Naive thymus-derived CD8-positive, alpha-beta T cell (primary cell): ENCODE measurements at places on chromosomes 1 and 21.

DNA sequence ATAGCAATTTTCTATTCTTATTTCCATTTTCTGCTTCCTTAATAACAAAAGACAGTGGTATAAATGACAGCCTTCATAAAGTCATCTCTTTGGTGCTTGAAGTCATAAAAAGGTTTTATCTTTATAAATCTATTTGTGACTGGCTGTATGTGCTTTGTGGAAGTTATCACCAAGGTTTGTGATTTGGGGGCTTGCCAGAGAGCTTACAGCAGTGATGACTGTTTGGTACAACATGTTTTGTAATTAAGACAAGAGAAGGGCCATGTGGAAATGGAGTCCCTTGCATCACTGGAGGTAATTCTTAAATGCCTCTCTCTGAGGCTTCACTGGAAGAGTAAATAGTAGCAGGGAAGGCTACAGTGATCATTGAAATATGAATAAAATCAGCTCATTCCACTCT is 2.7 kb downstream of the SLC35F3 start:
- no peak for DNase-seq

GRCh38 chr1:39940253-39940652 is 14.7 kb upstream of the MFSD2A start:
- no peak for DNase-seq

GRCh38 chr1:23838401-23838866 is 13.2 kb upstream of the HMGCL start:
- peak; percentile 83 for DNase-seq

- no peak for DNase-seq
Measured at GRCh38 chr21:30579346-30579745, 10.9 kb downstream of the KRTAP22-2 start.

DNA sequence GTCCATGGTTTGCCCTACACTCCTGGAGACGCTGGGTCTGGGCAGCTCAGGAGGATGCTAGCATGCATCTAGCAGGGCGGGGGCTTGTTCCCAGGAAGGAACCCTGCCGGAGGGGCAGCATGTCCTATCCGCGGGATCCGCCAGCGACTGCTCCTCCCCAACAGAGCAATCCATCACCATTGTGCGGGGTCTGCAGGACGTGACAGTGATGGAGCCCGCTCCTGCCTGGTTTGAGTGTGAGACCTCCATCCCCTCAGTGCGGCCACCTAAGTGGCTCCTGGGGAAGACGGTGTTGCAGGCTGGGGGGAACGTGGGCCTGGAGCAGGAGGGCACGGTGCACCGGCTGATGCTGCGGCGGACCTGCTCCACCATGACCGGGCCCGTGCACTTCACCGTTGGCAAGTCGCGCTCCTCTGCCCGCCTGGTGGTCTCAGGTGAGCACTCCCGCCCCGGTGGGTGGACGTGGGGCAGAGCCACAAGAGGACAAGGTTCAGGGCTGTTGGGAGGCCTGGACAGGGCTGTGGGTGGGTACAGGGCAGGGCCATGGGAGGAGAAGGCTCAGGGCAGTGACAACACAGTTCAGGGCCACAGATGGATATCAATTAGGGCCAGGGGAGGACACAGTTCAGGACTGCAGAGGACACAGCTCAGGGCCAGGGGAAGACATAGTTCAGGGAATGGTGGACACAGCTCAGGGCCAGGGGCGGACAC is 71.3 kb downstream of the OBSCN start:
- DNase-seq: no peak

- DNase-seq: no peak
Measured at GRCh38 chr1:86288586-86289147, 107.5 kb downstream of the ODF2L start.

DNA sequence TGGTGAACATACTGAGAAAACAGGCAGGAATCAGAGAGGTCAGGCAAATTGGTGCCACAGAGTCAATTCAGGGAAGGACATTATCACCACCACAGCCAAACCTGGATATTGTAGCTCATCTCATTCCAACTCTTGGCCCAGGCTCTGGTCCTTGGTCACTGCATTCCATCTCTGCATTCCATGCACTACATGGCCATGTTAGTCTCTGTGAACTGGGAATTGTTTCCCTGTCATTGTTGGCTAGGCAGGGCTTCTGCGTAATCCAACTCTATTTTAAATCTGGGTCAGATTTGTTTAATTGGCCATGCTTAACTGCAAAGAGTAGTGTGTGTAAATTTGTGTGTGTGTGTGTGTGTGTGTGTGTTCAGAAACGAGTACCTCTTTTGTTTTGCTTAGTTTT is 837.6 kb upstream of the ADAMTS5 start:
- no peak for DNase-seq

DNA sequence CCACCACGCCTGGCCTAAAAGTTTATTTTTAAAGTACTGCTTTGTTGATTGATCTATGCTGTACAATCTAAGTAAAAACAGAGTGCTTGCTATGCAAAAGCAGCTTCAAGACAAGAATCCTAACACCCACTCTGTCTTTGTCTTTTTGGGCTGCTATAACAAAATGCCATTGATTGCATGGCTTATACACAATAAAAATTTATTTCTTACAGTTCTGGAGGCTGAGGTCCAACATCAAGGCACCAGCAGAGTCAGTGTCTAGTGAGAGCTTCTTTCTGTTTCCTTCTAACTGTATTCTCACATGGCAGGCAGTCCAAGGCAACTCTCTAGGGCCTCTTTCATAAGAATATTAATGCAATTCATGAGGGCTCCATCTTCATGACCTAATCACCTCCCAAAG is 63.6 kb upstream of the GJA5 start:
- no peak for DNase-seq

DNA sequence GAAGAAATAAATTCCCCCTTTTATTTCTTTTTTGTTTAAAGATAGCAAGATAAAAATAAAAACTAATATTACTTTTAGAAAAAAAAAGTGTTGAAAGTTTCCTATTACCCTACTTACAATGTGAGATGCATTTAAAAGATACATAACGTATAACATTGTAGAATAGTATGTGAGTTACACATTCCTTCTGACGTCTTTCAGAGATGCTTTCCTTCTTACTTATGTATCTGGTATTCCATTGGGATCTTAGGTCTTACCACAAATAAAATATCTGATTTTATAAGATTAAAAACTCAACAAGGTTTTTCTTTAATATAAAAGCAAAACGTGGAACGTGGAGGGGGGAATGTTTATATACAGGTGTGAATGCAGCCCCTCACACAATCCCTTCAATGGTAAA is 147.2 kb upstream of the ETS2 start:
- DNase-seq: no peak

GRCh38 chr1:8408151-8408839 is 90.4 kb downstream of the SLC45A1 start:
- DNase-seq: no peak

DNA sequence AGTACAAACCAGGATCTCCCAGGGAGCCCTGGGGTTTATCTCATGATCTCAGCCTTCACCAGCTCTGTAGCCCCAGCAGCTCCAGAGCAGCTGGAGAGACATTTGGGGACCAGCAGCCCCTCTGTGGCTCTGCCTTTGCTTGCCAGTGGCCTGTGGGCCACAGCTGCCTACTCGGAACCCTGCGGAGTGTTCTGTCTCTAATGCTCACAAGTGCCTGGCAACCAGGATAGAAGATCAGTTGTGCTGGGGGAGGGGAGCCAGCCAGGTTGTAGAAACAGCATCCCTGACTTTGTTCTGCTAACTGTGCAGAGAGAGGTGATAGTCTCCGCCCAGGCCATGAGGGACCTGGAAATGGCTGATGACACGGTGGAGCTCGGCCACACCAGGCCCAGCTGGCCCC is 50.9 kb upstream of the KCNJ15 start:
- no peak for DNase-seq

- DNase-seq: no peak
Measured at GRCh38 chr1:244050835-244051444, at the start of gene ZBTB18. TSS of gene ZBTB18 (plus strand) at chr1:244051283. CDS start at chr1:244051432, 149 bp downstream.

DNA sequence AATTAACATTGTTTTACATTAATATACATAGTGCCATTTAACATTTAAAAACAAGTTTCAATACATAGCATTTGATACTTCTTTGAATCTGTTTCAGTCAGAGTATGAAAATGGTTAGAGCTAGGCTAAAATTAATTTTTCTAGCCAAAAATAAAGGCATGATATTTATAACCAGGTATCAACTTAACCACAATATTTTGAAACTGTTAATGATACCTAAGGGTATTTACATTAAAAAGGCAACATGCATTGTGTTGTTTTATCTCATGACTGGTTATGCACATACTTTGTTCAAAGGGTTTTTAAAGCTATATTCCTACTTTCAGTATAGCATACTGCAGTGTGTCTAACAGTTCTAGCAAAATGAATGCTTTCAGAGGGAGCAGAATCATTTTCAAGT is 130.0 kb downstream of the HS2ST1 start:
- no peak for DNase-seq

GRCh38 chr1:245541369-245541768 is 386.6 kb downstream of the KIF26B start:
- no peak for DNase-seq

- DNase-seq: no peak
Measured at GRCh38 chr1:244111027-244111426, 59.9 kb downstream of the ZBTB18 start.

DNA sequence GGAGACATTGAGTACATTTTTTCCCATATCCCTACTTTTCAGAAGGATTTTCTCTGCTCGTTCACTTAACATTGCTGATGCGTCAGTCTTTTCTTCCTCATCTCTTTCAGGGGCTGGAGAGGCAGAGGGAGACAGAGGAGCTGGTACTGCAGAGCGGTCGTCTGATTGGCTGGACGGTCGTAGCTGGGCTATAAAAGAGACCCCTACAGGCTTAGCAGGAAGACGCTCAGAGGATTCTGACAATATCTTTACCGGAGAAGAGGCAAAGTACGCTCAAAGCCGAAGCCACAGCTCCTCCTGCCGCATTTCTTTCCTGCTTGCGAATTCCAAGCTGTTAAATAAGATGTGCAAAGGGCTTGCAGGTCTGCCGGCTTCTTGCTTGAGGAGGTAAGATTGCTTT is at the start of gene RGS4:
TSS of gene RGS4 (plus strand) at position 220 of the 400 bp plus-strand sequence. CDS start at position 344, 124 bp downstream.
- DNase-seq: no peak

- DNase-seq: no peak
Measured at GRCh38 chr1:215720126-215720525, 153.0 kb downstream of the KCTD3 start.

GRCh38 chr1:228226956-228227791 is 19.3 kb downstream of the OBSCN start:
- DNase-seq: no peak

DNA sequence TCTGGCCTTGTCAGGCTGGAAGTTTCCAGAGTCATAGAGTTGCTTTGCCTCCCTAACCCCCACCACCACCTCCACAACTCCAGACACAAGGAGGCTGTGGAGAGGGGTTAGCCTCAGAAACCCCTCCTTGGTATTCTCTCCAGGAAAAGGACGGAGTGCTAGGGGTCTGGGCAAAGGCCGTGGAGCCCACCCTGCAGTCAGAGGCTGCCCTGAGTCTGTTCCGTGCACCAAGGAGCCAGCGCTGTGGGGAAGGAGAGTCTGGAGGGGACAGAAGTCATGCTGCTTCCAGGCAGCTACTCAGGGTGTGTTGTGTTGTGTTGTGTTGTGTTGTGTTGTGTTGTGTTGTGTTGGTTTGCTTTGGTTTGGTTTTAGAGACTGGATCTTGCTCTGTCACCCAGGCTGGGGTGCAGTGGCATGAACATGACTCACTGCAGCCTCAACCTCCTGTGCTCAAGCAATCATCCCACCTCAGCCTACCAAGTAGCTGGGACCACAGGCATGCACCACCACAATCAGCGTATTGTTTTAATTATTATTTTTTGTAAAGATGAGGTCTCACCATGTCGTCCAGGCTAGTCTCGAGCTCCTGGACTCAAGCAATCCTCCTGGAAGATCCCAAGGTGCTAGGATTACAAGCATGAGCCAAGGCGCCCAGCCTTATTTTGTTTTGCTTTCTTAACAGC is 122.2 kb upstream of the TMEM51 start:
- DNase-seq: no peak

DNA sequence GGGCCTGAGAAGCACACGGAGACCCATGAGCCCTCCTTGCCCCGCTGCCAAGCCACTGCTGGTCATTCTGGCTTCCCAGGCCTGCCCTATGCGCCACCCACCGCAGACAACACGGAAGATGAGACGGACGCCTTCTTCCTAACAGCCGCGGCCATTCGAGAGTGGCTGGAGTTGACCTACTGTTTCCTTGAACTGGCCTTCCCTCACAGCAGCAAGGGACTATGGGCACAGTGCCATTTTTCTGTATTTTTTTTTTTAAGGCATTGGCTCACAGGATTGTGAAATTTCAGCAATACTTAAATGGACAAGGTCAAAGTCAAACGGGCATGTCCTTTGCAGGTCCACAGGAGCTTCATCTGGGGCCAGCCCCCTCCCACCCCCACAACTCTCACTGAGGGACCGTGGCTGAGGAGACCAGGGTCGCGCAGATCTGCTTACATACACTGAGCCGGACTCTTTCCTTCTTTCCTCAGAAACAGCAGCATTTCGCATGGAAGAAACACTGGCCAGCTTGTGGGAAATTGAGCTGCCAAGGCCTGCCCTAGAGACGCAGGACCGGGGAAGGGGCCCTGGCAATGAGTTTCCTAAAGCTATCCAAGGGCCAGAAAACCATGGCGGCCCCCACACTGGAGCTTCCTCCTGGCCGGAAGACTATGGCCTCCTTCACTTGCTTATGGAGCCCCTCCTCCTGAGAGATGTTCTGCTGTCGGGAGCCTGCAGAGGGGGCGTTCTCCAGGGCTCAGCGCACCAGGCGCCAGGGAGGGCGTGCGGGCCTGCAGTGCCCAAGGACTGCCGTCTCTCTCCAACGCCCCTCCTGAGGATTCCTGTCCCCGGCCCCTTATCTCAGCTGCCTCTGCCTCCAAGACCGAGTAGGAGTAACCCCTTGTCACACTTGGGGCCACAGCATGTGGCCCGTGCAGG is 98.9 kb downstream of the PGBD5 start:
- no peak for DNase-seq

GRCh38 chr1:147080006-147080661 is 92.1 kb downstream of the PRKAB2 start:
- no peak for DNase-seq

GRCh38 chr1:230171356-230172015 is 104.4 kb downstream of the GALNT2 start:
- DNase-seq: no peak

- no peak for DNase-seq
Measured at GRCh38 chr1:192846950-192847349, 38.1 kb downstream of the RGS2 start.

DNA sequence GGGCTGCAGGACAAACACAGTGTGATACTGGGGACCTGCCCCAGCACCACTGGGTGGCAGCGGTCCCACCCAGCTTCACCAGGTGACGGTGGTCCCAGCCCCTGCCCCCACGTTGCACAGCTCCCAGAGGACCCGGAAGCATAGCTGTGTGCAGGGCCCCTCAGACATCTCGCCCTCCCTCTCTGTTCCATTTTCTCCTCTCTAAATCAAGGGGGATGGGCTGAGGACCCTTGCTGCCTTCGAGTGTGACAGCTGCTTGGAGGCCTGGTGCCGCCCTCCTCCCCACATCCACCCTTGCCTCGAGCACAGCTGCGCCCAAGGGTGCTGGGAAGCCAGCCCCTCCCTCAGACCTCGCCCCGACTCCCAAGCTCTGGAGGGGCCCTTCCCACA is 16.1 kb upstream of the LRRC3 start:
- no peak for DNase-seq

GRCh38 chr1:64194168-64195080 is 9.0 kb upstream of the UBE2U start:
- DNase-seq: no peak
